ENCODE measurements at places on chromosomes 6 and 20.

- no peak for DNase-seq
Measured at GRCh38 chr20:24261351-24261750, 208.1 kb upstream of the SYNDIG1 start.

DNA sequence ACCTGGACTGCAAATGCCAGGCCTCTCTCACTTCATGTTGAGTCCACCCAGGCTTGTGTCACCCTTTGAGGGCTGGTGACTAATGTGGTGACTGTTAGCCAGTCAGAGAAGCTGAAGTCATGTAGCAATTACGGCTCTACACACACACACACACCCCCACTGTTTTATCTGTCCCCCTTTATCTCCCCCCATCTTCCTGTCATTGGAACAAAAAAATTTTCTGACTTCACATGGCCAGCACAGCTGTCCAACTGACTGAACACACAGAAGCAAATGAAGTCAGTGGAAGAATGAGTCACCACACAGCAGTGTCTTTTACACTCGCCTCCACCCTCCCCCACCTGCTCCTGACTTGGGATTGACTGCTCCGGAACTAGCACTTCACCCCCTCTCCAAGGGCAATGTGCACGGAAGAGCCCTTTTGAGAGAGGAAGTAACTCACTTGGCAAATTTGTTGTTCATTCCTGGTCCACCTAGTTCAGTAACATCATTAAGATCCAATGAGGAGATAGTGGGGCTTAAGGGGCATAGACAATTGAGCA, 198.0 kb downstream of the RNF144B start:
- DNase-seq: peak; percentile 70

GRCh38 chr20:5000263-5001173, 792 bp downstream of the SLC23A2 start:
- peak; percentile 48 for DNase-seq

DNA sequence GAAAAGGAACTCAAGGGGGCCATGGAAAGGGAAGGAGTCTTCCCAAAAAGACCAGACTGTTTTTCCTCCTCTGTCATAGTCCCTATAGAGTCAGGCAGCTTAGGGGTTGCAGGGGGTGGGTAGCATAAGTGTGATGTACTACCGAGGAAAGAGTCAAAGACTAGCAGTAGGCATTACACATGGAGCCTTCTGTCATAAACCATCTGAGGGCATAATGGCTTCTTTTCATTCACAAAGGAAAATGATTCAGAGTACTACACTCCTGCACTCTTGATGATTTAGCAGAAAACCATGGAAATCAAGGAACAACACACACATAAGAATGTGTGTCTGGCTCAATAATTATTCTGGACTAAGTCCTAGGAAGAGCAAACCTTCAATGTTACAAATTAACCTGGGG, 14.9 kb downstream of the PLN start:
- DNase-seq: no peak

GRCh38 chr6:23910420-23910819, 215.6 kb upstream of the NRSN1 start:
- no peak for DNase-seq

DNA sequence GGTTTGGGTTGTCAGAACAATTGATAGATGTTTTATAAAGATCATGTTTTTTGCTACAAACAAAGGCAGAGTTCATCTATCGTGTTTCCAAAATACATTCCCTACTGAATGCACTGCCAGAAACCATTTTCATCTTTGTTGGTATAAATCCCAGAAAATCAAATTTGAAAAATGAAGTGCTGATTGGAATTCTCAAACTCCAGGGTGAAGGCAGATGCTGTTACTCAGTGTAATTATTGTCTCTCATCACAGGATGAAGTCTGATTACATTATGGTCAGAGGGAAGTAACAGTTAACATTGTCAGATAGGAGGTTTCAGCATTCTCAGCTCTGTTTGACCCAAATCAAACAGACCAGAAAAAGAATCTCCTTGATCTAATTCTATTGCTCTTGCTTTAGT, 198.4 kb upstream of the KCNK16 start:
- DNase-seq: no peak

GRCh38 chr20:17932396-17932795, 36.2 kb downstream of the SNX5 start:
- no peak for DNase-seq

DNA sequence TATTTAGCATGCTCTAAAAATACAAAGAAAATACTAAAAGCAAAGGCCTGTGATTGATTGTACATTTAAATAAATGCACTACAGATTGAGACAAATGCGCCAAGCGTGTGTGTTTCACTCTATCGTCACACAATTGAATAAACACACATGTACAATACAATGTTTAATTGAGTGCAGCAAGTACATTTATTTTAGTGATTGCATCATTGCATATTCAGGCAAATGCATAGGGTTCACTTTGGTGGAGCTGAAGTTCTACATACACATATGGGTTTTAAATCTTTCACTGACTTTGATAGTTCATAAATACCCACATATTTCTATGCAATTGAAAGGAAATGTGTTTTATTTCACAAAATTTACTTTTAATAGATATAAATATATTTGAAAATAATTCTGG, 750.6 kb upstream of the MMS22L start:
- no peak for DNase-seq

- DNase-seq: peak; percentile 83
Measured at GRCh38 chr6:149750136-149750609, 632 bp downstream of the PCMT1 start.

DNA sequence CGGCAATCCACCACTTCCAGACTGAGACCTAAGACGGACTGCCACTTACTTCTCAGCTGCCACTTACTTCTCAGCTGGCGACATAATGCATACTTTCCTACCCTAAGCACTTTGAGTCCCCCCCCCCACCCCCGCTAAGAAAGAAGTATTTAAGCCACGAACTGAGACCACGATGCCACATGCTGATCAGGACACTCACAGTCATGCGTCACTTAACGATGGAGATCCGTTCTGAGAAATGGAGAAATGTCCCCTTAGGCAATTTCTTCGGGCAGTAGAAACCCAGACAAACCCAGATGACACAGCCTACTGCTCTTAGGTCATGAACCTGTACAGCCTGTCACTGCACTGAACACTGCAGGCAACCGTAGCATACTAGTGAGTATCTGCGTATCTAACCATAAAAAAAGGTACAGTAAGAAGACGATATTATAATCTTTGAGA, 690 bp downstream of the IFNGR1 start:
- DNase-seq: peak; percentile 74

GRCh38 chr6:144737998-144738397, 452.9 kb downstream of the UTRN start:
- DNase-seq: peak; percentile 17

- DNase-seq: no peak
Measured at GRCh38 chr6:87851674-87852299, 149.8 kb upstream of the AKIRIN2 start.

GRCh38 chr6:79230149-79230548, 4.3 kb downstream of the HMGN3 start:
- no peak for DNase-seq

- DNase-seq: no peak
Measured at GRCh38 chr20:12020846-12021245, 103.2 kb downstream of the BTBD3 start.

GRCh38 chr6:130937942-130938604, 110.9 kb downstream of the SMLR1 start:
- no peak for DNase-seq

DNA sequence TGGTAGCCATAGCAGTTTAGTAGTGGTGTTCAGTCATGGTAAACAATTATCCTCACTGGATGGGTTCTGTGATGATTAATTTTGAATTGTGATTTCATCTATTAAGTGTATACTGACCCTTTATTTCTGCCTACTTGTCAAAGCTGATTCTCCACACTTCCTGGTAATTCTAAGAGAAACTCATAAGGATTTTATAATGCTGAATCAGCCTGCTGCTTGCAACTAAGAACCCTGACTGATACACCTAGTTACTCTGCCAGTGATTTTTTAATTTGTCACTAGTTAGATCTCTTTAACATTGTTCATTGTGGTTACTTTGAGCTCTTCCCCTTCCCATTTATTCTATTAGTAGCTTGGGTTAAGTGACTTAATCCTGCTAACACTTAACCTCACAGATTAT, 8.6 kb downstream of the CDC40 start:
- no peak for DNase-seq
